Astrocyte of the spinal cord (primary cell): ENCODE measurements at places on chromosomes 6 and 20.

GRCh38 chr6:28808383-28808782 is 115.4 kb downstream of the TRIM27 start:
- no peak for DNase-seq

GRCh38 chr20:64131406-64131805 is 24.0 kb upstream of the NPBWR2 start:
- no peak for DNase-seq

GRCh38 chr6:111592726-111593511 is 12.8 kb downstream of the TRAF3IP2 start:
- DNase-seq, result no peak

GRCh38 chr6:3533981-3534380 is 77.1 kb upstream of the SLC22A23 start:
- no peak for DNase-seq

DNA sequence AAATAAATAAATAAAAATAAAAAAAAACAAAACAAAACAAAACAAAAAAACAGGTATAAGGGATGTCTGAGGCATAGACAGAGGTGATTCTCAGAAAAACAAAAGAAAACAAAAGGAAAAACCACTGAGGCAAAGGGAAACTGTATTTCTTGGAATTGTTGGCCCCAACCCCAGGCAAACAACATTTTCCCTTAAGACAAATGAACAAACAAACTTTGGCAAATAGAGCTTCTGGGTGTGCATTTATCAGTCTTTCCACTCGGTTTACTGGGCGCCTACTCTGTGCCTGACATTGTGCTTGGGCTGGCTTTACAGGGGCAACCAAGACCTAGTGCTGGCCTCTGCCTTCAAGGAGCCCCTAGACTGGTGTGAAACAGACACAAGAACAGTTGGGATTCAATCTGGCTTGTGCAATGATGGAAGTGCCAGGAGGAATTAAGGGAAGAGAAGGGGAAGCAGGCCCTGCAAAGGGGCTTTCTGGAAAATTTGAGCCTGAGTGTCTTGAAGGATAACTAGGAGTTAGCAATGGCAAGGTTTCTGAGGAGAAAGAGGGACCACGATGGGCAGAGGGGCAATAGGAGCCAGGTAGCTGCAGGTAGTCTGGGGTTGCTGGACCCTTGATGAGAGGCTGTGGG is 33.8 kb upstream of the IER3 start:
- DNase-seq, result no peak

- DNase-seq, result no peak
Observed at GRCh38 chr6:142548566-142548965, 246.8 kb downstream of the ADGRG6 start.

DNA sequence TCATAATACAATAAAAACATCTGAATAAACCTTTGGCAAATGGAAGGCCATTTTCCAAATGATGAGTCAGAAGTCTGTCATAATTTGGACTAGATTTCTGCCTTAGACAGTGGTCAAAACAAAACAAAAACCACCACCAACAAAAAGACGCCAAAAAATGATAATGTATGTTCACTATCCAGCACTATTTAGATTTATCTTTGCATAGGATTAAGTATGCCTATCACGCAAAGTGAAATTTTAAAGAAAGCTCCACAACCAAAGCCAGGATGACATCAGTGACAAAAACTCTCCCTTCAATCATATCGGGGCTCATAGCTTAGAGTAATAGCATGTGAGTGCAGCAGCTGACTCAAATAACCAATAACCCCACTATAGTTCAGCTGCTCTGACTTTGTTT is 201.9 kb downstream of the MOXD1 start:
- DNase-seq, result peak; percentile 89

GRCh38 chr6:75283907-75284631 is 523 bp downstream of the TMEM30A start:
- no peak for DNase-seq

DNA sequence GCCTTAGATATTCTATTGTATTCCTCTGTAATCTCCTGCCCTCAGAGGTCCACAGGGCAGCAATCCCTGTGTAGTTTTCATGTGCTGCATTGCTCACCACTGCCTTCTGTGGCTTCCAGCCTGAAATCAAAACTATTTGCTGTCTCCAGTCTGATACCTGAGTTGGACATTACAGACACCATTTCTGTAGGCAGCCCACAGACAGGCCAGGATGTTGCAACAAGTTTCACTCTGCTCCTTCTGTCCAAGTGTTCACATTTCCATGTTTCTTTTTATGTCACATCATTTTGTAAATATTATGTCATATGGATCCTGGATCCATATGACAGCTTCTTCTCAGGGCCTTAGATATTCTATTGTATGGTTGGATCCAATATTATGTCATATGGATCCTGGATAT is 21.7 kb downstream of the ECI2 start:
- DNase-seq, result no peak

DNA sequence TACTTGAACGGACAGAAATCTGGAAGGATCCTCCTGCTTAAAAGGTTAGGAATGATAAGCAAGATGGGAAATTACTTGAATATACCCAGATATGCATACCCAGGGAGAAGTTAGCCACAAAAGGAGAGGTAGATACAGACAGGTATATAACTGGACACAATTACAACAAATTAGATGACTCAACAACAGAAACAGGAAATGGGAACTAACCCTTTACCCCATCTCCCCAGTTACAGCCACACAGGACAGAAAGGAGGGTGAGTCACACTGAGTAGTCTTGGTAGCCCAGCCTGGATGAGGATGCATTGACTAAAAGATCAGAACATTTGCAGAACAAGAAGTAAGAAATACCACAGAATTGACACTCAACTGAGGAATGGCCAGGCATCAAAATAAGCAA is 61.2 kb downstream of the C6orf52 start:
- DNase-seq, result peak; percentile 85

- DNase-seq, result no peak
Observed at GRCh38 chr6:146027586-146028251, 1.1 kb upstream of the GRM1 start.

- peak; percentile 12 for DNase-seq
Observed at GRCh38 chr6:7910298-7910653, 312 bp downstream of the TXNDC5 start.

DNA sequence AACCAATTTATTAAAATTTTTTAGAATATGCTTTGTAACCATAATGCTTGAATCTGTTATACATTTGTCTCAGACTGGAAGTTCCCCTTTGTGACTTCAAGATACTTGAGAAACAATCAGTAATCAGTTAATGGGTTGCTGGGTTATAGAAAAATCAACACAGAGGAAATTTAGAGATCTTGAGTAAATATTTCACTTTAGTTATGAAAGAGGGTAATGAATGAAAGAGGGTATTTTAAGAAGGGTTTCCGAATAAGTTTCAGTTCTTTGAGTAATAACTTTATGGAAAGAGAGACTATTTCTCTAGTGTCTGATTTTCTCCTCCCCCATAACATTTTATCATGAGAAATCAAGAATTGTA is 21.4 kb downstream of the ZFAND3 start:
- no peak for DNase-seq

DNA sequence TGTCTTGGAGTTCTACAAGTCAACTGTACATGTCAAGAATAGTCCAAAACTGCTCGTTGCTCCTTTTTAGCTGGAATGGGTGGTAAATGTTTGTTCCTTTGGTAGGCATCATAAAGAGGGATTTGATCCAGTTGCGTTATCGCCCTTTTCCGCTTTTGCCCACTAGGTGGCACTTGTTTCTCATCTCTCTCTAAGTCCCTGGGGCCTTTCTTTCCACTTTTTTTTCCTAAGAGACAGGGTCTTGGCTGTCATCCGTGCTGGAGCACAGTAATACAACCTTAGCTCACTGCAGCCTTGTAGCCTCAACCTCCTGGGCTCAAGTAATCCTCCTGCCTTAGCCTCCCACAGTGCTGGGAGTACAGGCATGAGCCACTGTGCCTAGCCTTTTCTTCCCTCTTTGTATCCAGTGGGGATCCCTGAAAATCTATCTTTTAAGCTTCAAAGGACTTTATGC is 20.7 kb downstream of the GTPBP2 start:
- peak; percentile 84 for DNase-seq

DNA sequence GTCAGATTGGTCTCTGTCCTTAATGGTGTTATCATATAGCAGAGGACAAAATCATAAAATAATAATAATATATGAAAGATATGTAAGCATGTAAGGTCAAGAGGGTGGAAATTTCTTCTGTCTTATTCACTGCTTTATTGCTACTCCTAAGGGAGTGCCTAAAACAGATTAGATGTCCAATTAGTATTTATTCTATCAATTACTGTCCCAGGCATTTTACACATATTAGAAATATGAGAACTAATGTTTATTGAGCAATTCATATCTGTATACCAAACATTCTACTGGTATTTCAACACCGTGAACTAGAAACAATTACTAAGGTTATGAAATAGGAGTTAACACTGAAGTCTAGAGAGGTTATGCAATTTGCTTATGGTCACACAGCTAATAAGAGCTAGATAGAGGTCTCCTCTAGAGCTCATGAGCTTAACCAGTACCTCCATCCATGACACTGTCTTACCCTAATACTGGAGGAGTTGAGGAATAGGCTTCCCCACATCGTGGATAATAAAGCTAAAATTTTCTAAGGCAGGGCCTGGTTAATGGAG is 302.3 kb downstream of the PLCB1 start:
- DNase-seq, result no peak

GRCh38 chr6:52529311-52529710 is 47.5 kb downstream of the TRAM2 start:
- no peak for DNase-seq

DNA sequence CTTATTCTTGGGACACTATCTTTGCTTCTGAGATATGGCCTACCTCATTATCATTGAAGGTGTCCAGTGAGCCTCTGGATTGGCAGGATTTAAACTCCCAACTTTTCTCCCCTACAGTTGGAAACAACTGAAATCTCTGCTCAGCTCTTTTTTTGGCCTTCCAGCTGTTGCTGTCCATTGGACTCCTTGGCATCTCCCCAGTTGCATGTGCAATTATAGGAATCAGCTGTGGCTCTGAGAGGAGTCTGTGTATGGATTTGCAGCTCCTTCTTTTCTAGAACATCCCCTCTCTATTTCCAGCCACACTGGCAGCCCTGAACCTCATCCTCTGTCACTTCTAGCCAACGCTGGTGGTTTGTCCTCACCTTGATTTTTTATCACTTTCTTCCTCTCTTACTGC is 21.2 kb downstream of the RAB22A start:
- peak; percentile 9 for DNase-seq

GRCh38 chr6:151493161-151493803 is 535 bp upstream of the CCDC170 start:
- peak; percentile 19 for DNase-seq

GRCh38 chr6:162728197-162728596 is 423 bp downstream of the PACRG start:
- DNase-seq, result no peak

DNA sequence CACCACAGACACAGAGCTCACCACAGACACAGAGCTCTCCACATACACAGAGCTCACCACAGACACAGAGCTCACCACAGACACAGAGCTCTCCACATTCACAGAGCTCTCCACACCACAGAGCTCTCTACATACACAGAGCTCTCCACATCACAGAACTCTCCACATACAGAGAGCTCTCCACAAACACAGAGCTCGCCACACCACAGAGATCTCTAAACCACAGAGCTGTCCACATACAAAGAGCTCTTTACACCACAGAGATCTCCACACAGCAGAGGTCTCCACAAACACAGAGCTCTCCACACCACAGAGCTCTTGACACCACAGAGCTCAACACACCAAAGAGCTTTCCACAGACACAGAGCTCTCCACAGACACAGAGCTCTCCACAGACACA is 55.8 kb downstream of the ERMARD start:
- no peak for DNase-seq

- DNase-seq, result no peak
Observed at GRCh38 chr20:2305479-2305878, 9.7 kb downstream of the TGM3 start.

DNA sequence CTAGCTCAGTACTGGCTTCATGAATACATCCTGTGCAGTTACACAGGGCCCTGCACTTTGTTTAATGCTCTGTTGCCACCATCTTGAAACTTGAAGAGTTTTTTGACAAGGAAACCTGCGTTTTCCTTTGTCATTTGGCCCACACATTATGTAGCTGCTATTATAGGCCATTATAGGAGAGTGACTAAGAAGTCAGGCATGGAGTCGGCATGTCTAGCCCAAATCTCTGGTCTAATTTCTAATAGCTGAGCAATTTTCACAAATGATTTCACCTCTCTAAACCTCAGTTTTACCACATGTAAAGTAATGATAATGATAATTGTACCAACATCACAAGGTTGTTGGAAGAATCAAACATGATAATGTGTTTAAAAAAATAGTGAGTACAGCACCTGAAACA is 67.1 kb upstream of the MYLIP start:
- DNase-seq, result no peak

- DNase-seq, result no peak
Observed at GRCh38 chr20:48531505-48531904, 296.3 kb downstream of the PREX1 start.

DNA sequence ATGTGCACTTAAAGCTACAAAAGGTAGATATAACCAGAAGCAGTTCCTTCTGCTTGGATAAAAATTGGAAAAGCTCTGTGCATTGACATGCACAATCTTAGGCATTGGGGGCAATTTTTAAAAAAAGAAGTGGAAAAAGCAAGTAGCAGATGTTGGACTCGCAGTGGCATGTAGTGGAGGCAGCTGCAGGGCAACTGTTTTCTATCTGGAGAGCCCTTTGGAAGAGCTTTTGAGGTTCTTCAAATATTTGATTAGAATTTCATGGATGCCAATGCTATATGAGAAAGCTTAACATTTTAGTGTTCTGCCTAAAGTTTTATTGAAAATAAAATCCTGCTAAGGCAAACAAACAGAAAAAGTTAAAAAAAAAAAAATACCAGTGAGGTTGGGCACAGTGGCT is 388.3 kb upstream of the RNF217 start:
- DNase-seq, result no peak

- DNase-seq, result no peak
Observed at GRCh38 chr6:87917886-87918285, 129.8 kb upstream of the SPACA1 start.

DNA sequence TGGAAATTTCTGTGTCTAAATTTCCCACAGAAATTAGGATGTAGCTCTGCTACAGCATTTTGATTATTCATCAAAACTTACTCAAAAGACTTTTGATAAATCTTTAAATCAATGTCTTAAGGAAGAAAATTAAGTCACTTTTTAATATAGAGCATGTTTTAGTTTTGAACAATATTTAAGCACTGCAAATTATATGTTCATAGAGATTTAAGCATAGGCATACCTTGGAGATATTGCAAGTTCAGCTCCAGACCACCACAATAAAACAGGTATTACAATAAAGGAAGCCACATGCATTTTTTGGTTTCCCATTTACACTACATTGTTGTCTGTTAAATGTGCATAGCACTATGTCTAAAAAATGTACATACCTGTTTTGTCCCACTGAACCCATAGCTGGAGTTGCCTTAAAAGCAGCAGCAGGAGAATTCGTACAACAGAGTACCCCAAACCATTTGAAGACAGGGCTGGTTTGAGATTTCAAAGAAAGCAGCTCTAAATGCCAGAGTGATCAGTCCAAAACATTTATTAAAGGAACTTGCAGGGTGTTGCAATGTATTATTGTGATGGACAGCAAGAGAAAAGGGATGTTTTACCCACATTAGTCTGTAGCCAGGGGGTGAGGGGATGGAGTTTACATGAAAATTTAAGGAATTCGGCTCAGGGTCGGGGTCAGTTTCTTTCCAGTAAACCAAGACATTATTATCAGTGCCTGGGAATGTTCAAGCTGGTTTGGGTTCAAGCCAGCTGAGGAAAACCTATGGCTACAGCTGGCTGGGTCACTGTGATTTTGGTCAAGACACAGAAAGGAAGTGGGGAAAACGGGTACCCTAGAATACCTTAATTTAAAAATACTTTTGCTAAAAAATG is 6.3 kb upstream of the LOC128125822 start:
- peak; percentile 40 for DNase-seq
